ENCODE measurements at places on chromosomes 11 and 22.

DNA sequence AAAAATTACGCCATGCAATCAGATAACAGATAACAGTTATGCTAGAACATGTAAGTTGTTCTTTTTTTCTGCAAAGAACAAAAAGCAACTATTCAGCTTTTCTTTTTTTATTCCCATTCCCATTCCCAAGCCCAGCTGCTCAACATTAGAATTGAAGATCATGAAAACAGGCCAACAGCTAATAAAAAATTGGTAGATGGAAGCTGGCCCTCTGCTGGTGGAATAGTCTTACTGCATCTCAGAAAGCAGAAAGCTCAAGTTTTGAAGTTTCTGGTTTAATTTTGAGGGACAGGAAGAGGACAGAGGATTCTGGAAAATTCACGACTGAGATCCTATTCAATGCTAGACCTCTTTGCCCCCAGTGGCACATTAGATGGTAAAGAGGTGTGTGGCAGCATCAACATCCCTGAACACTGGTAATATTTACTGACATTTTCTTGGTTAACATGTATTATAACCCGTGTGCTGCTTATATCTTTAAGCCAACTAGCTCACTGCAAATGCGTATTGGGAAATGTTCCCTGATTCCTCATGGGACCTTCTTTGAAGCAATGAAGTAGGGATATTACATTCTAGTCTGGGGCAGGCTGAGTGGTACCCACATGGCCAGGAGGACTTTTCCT, 591.2 kb downstream of the OPCML start:
- DNase-seq, result no peak

DNA sequence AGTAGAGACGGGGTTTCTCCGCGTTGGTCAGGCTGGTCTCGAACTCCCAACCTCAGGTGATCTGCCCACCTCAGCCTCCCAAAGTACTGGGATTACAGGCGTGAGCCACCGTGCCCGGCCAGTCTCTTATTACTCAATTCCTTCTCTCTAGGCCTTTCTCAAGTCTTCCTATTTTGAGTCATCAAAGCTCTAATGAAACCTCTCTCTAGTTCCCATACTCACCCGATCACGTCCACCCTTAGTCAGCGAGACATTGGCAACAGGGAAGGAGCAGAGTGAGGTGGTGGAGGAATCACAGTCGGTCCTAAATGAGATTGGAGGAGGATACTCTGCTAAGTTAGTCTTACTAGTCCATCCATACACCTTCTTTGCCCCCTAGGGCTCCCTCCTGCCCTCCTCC, 5.0 kb downstream of the BSCL2 start:
- no peak for DNase-seq

DNA sequence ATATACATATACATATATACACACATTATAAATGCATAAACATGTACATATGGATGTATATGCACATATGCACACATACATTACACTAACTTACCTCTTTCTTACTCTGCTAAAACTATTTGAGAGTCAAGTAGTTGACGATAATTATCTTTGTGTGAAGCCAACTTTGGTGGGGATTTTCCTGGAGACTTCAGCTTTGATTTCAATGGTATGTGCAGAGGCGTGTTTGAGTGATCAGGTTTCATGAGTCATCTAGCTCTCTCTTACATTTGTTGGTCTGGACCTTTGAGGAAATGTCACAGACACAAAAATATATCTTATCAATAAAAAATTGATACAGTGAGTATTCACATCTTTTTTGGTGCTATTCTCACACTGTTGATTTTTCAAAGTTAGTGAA, 769.1 kb upstream of the LUZP2 start:
- DNase-seq, result no peak

DNA sequence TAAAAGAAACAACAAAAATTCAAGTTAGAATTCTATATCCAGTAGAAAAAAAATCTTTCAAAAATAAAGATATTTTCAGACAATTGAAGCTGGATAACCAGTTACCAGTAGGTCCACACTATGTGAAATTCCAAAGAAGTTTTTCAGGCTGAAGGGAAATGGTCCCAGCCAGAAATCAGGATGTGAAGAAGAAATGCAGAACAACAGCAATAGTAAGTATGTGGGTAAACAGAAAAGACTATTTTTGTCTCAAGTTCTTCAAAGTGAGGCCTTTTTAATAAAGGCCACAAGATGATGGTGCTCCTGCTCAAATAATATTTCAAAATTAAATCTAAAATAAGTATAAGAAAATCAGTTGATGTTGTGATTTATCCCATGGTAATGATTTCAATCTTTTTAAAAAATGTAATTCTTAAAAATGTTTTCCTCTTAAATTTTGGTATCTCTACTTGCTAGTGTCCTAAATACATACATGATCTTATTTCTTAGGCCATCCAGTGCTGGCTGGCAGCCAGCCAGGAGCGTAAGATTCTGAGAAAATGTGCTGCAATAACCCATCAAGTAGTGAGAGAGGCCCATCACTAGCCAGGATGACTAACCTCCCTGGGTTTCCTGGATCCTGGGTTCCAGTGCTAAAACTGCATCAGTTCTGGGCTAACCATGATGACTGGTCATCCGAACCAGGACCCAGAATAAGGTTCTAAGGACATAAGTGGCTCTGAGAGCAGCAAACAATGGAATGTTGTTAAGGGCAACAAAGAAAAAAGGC, 15.6 kb upstream of the UCP3 start:
- DNase-seq, result no peak

- no peak for DNase-seq
Measured at GRCh38 chr22:25651332-25652085, 87.0 kb downstream of the GRK3 start.

DNA sequence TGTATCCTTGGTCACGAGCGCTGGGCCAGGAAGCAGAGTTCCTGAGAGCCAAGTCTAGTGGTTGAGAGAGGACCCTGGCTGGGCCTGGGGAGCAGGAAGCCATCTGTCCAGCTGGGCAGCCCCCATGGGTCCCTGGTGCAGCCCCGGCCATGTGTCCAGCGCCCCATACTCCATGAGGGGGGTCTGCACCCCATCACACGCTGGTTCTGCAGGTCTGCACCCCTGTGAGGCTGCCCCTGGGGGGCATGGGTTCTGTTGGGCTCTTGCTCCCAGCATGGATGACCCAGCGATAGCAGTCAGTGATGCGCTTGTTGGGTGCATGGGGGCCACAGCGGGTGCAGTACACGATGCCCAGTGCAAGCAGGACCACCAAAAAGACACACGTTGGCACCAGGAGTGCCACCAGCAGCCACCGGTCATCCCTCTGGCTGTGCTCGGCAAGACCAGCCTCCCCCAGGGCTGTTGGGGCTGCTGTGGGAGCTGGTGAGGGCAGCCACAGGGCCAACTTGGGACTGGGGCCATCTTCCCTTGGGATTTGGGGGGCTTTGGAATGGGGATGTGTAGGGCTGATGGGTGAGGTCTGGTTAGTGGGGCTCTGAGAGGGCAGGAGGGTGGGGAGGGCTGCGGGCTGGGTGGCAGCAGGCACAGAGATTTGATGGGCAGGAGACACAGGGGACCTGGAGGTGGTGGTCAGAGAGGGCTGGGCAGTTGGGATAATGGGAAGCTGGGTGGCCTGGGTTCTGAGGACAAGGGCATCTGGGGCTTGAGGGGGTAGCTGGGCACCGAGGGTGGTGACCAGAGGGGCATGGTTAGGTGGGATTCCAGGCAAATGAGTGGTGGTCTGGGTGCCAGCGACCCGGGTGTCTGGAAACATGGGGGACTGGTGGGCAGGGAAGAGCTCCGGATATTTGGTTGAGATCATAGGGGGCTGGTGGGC, 2.0 kb downstream of the CD248 start:
- no peak for DNase-seq

DNA sequence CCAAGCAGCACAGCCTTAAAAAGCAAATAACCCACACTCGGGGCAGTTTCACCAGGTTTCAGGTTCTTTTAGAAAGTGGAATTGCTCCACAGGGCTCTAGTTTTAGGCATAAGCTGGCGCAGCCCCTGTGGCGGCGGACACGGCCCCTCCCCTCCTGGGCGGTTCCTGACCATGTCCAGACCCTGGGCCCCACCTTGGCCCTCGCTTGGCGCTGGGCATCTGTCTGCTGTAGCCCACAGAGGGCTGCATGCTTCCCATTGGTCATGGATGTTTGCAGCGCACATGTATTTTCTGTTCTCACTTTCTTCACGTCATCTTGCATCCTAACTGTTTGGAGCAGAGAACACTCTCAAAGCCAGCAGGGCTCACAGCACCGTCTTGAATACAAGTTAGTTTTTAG, 244.3 kb downstream of the BRD1 start:
- no peak for DNase-seq

DNA sequence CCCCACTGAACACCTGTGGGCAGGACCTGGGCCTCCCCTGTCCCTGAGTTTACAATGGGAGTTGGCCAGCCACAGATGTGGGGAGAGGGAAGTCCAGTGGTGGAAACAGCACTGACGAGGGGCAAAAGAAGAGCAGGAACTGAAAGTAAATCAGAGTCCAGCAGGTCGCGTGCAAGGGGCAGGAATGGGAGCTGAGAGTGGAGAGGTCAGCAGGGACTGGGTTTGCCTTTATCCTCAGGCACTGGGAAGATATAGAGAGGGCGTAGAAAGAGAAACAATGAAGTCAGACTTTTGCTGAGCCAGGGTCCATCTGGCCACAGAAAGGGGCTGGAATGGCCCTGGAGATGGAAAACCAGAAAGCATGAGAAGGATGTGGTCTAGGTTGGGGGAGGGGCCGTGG, 8.5 kb downstream of the P2RY6 start:
- DNase-seq, result no peak

DNA sequence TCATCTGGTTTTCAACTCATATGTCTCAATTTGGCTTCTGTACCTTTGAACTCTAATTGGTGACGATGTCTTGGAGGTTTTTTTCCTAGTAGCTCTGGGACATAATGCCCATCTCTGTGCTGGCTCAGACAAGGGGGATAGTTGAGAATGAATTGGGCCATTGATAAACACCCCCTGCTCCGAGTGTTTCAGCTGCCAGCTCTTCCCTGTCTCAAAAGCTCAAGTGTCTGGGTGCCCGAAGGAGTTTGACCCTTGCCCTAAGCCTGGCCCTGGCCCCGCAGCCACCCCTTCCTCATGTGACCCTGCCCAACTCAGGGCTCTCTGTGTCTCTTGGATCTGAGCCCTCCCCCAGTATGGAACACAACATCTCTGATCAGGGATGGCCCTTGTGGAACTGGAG, 3.0 kb downstream of the INSC start:
- DNase-seq, result no peak

GRCh38 chr11:16239141-16240105, 116.9 kb downstream of the SOX6 start:
- no peak for DNase-seq

GRCh38 chr11:108592591-108593213, 866 bp downstream of the EXPH5 start:
- DNase-seq, result no peak

GRCh38 chr22:48478529-48479265, 1349.0 kb downstream of the BRD1 start:
- DNase-seq, result no peak

GRCh38 chr11:76293189-76293631, 86.9 kb upstream of the WNT11 start:
- no peak for DNase-seq

DNA sequence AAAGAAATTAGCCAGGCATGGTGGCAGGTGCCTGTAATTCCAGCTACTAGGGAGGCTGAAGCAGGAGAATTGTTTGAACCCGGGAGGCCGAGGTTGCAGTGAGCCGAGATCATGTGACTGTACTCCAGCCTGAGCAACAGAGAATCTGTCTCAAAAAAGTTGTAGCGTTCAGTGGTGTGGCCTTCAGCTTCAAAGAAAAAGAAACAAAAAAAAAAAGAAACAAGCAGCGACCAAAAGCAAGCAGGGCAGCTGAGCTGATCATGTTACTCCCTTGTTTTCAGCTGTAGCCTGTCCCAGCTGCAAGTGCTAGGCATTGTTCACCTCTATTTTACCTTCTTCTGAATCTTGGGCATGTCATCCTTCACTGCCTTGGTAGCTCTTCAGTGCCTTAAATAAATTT, 37.0 kb downstream of the SFI1 start:
- DNase-seq, result no peak

DNA sequence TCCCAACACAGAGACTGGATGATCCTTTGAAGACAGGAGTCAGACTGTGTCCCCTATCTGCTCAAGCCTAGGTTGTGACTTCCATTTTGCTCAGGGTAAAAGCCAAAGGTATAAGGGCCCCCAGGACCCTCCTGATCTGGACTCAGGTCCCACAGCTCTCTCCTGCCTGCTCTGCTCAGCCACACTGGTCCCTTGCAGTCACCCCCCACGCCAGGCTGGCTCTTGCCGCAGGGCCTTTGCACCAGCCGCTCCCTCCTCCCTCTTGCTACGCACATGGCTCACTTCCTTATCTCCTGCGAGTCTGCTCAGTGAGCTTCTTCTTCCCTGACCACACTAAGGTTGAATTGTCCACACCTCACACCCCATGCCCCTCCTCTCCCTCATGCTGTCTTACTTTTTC, 28.4 kb upstream of the CACNG2 start:
- no peak for DNase-seq

DNA sequence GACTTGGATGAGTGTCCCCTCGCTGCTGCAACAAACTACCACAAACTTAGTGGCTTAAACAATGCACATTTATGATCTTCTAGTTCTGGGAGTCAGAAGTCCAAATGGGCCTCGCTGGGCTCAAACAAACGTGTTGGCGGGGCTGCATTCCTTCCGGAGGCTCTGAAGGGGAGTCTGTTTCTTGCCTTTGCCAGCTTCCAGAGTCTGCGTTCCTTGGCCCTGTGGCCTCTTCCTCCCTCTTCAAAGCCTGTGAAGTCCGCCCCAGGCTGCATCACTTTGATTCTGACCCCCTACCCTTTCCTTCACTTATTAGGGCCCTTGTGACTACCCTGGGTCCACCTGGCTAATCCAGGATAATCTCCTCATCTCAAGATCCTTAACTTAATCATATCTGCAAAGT, 80.3 kb upstream of the NECTIN1 start:
- no peak for DNase-seq

DNA sequence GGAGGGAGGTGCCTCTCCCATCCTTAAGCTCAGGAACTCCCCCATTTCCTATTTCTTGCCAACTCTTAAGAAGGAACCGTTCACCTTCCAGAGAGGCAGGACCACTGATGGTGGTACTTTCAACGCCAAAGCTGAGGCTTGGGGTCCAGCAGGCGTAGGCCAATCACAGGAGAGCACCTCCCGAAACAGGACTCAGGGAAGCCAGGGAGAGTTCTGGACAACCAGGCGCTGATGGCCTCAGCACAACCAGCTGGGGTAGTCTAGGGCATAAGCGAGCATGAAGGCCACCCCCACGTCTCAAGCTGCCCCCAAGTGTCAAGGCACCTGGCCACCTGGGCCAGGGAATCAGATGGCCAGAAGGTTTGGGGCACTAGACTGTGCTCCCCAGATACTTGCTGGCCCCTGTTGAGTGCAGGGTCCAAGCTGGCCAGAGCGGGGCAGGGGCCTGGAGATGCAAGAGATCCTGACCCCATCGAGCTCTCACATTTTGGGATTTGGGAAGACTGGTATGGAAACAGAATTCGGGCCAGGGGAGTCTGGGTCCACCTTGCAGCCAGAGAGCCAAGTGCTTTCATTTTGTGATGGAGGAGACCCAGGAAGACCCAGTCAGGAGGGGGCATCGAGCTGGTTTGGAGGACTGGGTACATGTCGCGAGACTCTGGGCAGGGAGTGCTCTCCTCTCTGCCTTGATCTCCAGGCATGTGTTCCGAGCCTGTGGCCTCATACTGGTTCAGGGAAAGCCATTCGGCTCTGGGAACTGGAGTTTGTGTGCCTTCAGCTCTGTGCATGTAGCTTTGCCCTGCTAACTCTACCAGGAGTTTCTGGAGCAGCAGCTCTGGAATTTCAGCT, 926 bp downstream of the CD6 start:
- no peak for DNase-seq
